ENCODE measurements at places on chromosomes 2 and 18.
A peak's percentile ranks its signal among the peaks of the same experiment; 100 is the strongest.

- no peak for DNase-seq
Measured at GRCh38 chr2:8152392-8153257, 529.2 kb upstream of the ID2 start.

GRCh38 chr2:95734976-95735890 is 143.4 kb downstream of the TRIM43 start:
- DNase-seq, result no peak

- DNase-seq, result peak; percentile 76
Measured at GRCh38 chr2:20097889-20098714, 46.7 kb upstream of the LAPTM4A start.

DNA sequence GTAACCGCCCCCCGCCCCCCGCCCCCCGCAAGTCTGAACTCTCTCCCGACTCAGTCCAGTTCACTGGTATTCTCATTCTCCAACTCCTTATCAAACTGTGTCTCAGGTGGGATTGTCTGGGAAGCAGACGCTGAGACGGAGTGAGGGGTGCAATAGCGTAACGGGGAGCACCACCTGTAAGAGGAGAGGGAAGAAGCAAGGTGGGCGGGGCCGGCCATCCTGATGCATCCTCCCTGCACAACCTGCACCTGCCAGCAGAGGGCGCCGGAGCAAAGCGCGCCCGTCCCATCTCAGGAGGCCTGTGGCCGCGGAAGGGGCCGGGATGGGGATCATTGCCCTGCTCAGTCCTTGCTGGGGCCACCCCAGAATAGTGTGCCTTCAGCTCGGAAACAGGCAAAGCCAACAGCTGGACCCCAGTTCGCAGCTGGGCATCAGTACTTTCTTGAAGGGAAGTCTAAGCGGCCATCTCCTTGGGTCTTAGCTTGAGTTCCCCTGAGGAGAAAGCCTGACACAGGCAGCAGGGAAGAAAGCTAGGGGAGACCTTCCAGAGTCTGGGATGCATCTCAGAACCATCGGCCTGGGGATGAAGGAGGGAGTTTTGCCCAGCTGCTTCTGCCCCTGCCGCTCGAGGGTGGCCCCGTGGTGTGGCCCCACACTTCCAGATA is 208.0 kb downstream of the TFCP2L1 start:
- peak; percentile 30 for DNase-seq

DNA sequence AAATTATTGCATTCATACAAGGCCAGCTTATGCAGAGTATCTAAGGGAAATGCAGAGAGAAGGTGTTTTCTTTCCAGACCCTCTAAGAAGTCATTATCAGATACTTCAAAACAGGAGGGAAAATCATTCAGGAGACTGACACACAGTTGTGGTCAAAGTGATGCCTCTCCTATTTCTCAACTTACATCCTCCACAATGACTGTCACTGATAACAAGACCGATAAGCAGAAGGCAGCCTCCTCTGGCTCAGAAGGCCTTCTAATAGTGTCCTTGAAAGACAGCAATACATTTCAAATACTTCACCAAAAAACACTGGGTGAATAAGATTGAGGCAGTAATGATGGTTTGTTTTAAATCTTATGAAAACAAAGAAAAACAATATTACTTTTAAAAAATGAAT is 199.7 kb downstream of the PIEZO2 start:
- no peak for DNase-seq

Measured in bronchial epithelial cell (primary cell).